ENCODE measurements at places on chromosomes 6 and 20.

DNA sequence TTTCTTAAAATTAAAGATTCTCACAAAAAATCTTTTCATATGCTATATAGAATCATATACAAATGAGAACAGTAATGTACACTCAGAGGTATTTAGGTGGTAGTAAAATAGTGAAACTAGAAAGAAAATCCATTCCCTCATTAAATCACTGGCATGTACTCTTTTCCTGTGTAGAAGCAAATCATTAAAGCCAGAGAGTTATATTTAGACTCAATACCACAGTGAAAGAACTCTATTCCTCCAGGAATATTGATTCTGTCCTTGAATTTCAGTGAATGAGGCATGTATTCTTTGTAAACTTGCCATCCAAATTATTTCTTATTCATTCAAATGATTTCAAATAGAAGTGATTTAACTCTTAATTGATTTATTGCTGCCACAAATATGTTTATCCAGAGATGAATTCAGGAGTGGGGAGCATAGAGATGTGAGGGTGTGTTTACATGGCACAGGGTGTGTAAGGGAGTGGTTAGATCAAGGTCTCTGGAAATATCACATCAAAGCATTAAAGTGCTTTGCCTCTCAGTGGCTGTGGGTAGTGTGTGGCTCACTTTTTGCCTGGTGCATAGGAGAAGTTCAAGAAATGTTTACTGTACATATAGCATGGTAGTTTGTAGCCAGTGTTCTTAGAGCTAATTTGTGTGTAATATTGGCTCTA is 141.2 kb downstream of the FAM83B start:
- DNase-seq = no peak

DNA sequence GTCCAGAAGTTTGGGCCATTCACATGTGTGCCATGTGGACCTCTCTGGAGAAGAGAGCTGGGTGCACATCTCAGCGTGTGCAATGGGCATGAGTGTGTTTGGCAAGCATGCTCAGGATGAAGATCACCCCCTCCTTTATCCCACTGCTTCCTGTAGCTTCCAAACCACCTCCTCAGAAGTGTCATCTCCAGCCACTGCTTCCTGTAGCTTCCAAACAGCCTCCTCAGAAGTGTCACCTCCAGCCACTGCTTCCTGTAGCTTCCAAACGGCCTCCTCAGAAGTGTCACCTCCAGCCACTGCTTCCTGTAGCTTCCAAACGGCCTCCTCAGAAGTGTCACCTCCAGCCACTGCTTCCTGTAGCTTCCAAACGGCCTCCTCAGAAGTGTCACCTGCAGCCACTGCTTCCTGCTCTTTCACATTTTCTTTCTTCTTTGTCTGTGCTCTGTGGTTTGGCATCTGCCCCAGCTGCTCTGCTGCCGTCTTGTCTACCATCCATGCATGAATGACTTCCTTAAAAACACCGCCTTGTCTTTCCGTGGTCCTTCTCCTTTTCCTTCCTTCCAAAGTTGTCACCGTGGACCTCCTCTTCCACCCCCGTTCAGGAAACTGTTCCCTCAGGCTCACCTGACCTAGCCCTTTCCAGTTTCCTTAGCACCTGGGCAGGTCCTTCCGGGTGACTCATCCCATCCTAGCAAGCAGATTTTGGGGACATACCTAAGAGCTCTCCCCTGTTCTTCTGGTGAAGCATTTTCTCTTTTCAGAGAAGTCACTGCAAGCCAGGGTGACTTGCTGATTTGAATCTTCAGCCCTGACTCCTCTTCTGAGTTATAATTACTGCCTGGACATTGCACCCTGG is 43.5 kb upstream of the TIAM2 start:
- DNase-seq = no peak

- no peak for DNase-seq
These were observed 13.1 kb upstream of the FNDC1 start for GRCh38 chr6:159156089-159156488.

GRCh38 chr6:18269253-18269652 is 4.9 kb upstream of the DEK start:
- no peak for DNase-seq

DNA sequence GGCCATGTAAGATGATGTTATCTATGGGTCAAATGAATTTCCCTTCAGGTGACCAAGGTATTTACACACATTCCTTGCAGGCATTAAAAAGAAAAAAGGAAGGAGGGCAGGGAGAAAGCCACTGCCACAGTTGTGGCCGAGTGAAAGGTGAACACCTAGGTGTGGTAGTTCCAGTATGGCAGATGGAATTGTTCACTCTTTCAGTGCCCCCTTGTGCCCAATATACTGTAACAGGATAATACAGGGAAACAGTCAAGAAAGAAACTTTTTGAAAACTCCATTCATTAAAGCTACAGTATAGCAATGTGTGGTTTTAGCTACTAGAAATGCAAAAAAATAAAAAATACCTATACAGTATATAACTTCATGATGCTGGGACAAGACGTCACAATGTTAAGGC is 52.1 kb downstream of the BMP2 start:
- no peak for DNase-seq

DNA sequence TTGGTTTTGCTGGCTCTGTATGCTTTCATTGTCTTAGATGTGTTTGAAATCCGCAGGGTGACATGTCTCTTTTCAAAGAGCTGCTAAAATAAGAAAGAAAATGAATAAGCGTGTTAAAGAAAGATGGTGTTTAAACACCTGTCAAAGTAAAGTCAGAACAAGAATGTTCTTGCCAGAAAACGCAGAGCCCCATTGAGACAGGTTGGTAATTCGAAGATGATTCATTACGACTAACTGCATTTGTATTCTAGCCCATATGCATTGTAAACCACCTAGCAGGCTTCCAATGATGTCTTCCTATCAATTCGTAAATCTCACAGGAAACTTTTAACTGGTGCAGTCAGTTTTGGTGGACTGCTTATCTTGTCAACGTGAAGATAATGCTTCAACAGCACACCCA is 16.8 kb downstream of the PHACTR2 start:
- no peak for DNase-seq

- no peak for DNase-seq
These were observed 65.5 kb downstream of the YTHDF1 start for GRCh38 chr20:63150391-63150898.

DNA sequence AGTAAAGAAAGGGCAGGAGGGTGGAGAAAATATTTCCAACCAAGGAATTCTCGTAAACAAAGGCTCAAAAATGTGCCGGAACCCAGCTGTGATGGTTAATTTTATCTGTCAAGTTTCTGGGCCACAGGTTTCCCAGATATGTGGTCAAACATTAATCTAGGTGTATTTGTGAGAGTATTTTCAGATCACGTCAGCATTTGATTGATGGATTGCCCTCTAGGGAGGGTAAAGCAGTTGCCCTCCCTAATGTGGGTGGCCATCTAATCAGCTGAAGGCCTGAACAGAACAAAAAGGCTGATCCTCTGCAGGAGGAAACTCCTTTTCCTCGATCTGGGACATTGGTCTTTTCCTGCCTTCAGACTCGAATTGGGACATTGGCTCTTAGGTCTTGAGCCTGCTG is 298.7 kb upstream of the TCF21 start:
- no peak for DNase-seq

DNA sequence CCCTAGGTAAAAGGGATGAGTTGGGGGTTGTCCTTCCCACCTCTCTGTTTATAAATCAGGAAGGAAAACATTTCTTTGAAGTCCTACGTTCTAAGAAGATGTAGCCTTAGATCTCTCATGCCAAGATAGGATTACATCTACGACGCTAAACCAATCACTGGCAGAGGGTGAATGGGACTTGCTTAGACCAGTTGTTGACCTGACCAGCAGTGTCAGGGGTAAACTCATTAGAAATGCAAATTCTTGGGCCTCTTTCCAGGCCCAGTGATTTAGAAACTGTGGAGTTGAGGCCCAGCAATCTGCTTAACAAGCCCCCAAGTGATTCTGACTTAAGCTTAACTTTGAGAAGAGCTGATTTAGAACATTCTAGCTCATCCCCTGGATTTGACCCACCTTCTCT is 147.1 kb upstream of the THEMIS start:
- no peak for DNase-seq

DNA sequence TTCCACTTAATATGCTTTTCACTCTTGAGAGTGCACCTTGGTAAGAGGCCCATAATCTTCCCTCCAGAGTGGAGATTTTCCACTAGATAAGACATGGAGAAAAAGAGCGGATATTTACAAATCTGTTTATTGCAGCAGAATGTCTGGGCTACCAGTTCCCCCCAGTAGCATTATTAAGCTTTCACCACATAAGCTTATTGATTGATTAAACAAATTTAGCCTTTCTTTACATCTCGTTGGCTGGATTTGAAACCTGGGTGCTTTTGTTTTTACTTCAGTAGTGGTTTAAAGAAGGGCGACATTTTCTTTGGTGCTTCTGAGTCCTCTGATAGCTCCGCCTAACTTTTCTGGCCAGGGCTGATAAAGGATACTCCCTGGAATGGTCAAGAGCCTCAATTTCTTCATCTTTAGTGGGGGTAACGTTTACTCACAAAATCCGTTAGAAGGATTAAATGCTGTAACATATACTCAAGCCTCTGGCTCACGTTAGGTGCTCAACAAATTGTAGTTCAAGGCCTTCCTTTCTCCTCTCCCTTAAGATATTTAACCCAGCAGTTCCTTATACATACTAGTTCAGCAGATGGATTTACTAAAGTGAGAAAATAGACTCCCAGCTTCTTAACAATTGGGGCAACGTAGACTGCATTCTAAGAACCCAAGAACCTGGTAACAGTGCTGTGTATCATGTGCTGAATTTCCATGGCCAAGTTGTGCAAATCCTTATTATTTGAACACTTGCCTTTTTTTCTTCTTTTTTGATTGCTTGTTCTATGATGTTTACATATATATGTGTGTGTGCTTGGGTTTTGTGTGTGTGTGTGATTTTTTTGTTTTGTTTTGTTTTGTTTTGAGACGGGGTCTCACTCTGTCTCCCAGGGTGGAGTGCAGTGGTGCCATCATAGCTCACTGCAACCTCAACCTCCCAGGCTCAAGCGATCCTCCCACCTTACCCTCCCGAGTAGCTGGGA is 91.4 kb downstream of the RREB1 start:
- no peak for DNase-seq

DNA sequence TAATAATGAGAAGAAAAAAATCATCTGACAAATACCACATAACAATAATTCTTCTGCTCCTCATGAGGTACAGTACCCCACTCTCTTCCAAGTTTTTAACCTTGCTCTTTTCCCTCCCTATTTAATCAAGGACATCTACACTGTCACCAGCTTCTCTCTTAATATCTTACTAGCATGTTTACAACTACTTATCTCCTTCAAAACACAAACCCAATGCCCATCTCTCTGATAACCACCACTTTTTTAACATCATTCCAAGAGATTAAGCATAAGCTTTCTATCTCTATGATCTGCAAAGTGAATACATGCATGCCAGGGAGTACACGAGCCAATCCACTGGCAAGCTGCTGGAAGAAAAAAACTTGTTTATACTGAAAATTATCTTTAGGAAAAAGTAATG is 10.3 kb downstream of the CEP85L start:
- DNase-seq = no peak

DNA sequence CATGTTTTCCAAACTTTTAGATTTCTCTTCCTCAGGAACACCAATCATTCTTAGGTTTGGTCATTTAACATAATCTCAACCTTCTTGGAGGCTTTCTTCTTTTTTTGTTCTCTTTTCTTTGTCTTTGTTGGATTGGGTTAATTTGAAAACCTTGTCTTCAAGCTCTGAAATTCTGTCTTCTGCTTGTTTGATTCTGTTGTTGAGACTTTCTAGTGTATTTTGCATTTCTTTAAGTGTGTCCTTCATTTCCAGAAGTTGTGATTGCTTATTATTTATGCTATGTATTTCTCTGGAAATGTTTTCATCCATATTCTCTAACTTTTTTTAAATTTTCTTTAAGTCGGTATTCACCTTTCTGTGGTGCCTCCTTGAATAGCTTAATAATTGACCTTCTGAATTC is 42.2 kb downstream of the STMND1 start:
- no peak for DNase-seq

DNA sequence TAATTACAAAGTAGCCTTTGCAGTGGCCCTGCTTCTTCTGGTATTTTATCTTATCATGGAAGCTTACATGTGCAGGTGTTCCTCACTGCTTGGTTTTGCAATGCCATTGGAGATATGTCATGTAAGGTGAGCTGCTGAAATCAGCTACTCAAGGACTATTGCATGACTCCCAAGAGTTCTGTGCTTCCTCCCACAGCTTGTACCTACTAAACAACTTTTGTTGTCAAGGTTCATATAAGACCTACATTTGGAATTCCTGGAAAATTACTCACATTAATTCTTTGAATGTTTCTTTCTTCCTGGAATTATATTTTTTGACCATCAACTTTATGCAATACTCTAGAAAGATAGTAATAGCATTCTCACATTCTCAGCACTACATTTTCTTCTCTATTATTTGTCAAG is 427.5 kb upstream of the HSF2 start:
- DNase-seq = no peak

GRCh38 chr6:38241200-38241871 is 398.4 kb downstream of the BTBD9 start:
- DNase-seq = no peak

- DNase-seq = no peak
These were observed 6.4 kb downstream of the TPMT start for GRCh38 chr6:18148304-18149025.

GRCh38 chr6:76230711-76231110 is 158.2 kb upstream of the IMPG1 start:
- no peak for DNase-seq

DNA sequence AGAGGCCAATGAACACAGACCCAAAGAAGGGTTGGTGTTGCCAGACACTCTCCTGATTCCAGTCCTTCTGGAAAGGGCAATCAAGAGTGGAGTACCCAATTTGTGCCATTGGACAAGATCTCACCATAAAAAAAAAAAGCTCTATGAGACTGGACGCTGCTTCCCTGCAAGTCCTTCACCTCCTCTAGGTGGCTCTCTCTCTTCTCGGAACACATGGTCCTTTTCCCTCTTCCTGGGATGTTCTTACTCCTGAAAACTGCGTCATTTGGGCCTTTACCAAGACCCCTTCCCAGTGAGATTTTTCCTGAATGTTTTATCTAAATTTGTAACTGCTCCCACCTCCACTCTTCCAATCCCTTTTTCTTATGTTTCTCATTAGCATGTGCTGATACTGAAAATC is 280.8 kb downstream of the FOXA2 start:
- no peak for DNase-seq

- no peak for DNase-seq
These were observed 141.3 kb downstream of the PREX1 start for GRCh38 chr20:48686238-48687116.

DNA sequence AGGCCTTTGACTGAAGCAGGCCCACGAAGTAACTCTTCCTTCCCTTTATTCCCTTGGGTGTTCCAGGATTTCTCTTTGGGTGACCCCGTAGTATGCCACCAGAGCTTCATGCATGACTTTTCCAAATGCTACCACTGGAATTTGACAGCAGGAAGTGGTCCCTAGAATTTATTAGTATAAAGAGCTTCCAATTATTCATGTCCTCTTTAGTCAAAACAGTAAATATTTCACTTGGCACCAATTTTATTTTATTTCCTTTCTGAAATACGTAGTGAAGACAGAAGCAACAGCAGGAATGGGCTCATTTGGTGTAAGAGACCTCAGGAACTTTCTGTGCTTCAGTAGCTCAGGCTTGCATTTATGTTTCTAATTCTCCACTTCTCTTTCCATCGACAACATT is 151.3 kb downstream of the LCA5 start:
- no peak for DNase-seq

All from midbrain (tissue), 1 donor.